Activated T-cell treated with anti-CD3 and anti-CD28 coated beads for 4 hours (primary cell): ENCODE measurements at places on chromosomes 3 and 15.

DNA sequence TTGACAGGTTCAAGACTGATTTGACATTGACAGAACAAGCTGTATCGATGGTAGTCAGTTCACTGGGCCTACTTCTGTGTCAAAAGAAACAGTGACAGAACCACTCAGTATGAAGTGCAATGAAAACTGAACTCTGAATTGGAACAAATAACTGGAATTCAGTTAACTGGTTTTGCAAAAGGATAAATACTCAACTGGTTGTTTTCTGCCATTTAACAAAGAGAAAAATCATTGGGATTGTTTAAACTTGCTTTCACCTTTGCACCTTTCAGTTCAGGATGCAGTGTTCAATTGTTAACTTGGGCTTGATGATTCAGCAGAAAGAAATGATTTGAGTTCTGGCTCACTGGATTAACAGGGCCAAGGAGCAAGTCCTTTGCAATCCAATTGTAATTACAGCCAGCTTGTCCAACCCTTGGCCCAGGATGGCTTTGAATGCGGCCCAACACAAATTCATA lies 4.9 kb downstream of the BTD start:
- no peak for DNase-seq

DNA sequence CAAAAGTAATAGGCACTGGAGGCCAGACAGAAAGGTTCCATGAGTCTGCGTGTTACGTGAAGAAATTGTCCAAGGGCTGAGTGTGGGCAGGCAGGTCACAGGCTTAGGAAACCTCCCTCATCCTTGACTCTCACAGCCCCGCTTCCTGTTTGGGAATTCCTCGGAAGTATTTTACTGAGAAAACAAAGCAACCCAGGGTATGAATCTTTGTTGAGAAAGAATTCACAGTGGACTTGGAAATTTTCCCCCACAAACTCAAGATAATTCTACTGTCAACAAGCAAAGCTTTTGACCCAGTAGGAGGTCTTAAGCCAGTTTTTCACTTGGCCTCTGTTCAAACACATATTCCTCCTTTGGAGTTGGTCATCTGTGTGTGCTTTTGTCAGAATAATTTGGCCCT lies 377.1 kb upstream of the TPM1 start:
- DNase-seq, result no peak

DNA sequence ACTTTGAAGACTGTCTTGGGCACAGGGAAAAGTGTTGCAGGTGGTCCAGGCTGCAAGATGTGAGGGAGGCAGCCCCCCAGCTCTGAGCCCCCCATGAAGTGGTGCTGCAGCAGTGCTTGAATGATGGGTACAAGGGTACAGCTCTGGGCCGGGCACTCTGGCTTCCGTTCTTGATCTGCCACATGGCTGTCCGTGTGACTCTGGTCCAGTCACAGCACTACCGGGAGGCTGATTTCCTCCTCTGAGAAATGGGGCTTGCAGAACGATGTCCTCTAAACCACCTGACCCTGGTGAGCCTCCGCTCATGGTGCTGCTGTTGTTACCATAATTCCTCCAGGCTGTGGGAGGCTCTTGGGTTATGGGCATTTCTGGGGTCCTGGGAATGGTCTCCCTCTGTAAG lies 75.1 kb downstream of the FBLN2 start:
- no peak for DNase-seq

DNA sequence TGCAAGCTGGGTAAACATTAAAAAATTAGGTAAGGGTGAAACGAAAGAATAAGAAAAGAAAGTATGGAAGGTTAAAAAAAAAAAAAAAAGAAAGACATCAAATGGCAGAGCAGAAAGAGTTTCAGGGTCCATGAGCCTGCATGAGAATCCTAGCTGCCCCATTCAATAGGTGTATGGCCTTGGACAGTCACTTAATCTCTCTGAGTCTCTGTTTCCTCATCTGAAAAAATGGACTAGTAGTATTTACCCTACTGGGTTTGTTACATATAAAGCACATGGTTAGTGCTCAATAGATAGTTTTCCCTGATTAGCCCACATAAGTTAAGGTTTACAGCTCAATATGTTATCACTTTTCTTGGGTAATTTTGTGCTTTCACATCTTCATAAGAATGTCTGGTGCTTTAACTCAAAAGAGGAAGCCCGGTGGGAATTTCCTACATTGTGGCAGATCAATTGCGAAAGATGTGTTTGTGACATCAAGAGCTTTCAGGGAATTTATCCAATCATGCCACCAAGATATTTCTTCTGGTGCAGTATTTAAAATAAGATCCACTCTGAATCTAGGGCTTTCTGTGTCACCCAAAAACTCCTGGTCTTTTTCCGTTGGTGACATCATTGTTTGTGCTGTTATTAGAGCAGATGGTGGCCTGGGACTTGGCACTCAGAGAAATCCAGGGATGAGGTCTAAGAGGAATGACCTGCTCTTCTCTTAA lies 57.2 kb upstream of the UBE2E1 start:
- DNase-seq, result no peak

DNA sequence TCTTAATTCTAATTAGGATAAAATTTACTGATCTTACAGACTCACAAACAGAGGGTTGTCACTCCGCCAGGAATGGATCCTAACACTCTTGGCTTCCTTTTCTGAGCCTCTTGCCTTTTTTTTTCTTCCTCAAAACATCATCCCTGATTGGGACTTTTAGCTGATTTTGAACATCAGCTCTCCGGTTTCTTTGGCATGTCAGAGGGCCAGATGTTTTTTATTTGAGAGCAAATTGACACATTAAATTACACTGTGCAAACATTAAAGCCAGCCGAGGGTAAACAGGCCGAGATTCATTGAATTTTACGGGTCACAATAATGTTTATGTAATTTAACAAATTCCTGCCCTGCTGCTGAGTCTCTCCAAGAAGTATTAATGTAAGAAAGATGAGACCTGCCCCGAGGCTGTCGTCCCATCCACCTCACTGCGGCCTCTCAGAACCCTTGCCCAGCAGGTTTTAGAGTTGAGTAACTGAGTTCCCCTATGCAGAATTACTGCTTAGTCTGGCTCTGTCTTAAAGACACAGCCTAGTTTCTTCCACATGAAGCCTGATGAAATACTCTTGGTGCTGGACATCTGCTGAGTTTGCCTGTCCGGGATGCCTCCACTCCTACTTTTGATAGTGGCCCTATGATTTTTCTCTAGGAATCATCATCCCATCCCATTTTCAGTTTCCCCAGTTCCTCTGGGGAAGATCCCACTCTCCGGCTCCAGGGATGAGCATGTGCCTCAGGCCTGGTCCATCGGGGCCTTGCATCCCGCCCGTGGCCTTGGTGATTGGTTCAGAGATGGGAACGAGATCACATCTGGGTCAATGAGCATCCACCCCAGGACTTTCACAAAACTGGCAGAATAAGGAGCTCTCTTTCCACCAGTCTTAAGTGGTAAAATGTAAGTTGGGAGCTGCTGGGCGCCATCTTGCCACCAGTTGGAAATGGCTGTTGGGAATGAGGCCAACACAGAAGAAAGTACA lies 226.6 kb upstream of the TLE3 start:
- no peak for DNase-seq
